Liver (tissue), 10 donors: ENCODE measurements at places on chromosomes 2 and 18. TPM values are rescaled to one million over a fixed set of nuclear protein-coding genes. Genes with fewer than 3 reads are reported as not detected.

GRCh38 chr2:120629241-120629895 is 106.3 kb upstream of the GLI2 start:
- H3K4me1 ChIP-seq, result no peaks in the 10 kb centered on the region
- H3K36me3 ChIP-seq, result no peaks in the 10 kb centered on the region
- no peak overlapping the region for H3K27ac ChIP-seq

- no peak for DNase-seq
- no peaks in the 10 kb centered on the region for H3K36me3 ChIP-seq
- no peak overlapping the region for H3K4me3 ChIP-seq
Observed at GRCh38 chr18:23652232-23652631, 10.5 kb downstream of the ANKRD29 start.

Gene CMPK2
- 41.7 TPM for total RNA-seq

GRCh38 chr2:119246884-119247843 is 23.5 kb downstream of the STEAP3 start:
- peaks cover 44% of the 10 kb centered on the region for H3K36me3 ChIP-seq
- H3K4me1 ChIP-seq, result no peaks in the 10 kb centered on the region
- H3K4me3 ChIP-seq, result no peak overlapping the region
- no peak overlapping the region for H3K27ac ChIP-seq
- no peak for DNase-seq

- no peak overlapping the region for H3K4me3 ChIP-seq
- no peak overlapping the region for H3K27ac ChIP-seq
- no peaks in the 10 kb centered on the region for H3K4me1 ChIP-seq
- DNase-seq, result no peak
Observed at GRCh38 chr2:13230221-13230620, 513.5 kb downstream of the TRIB2 start.

DNA sequence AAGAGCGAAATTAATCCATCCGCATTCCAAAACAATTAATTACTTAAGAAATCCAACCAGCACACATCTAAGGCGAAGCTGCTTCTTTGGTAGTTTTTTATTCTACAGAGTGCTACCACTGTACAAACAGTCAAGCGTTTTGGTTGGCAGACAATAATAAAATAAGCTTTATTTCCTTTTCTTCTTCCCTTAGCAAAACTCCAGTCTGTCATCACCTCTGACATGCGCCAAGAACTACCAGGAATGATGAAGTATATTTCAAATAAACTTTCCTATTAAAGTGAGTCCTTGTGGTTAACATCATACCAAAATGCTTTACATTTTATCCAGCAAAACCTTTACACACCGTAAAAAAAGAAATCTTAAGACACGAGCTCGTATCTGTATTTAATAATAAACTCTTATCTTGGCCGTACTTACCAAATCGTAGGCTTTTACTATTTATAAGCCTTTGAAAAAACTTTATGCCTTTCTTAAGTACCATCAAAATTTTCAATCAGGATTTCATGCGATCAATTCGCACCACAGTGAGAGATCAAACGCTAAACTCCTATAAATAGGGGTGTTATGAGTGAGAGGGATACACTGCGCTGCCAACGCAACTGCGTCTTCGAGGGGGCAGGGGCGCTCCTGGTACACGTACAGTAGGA is 1.3 kb downstream of the ATL2 start:
- H3K36me3 ChIP-seq, result no peaks in the 10 kb centered on the region
- H3K27ac ChIP-seq, result peak overlapping the region; percentile 98
- no peak for DNase-seq
- peak overlapping the region; percentile 73 for H3K4me3 ChIP-seq
- H3K27me3 ChIP-seq, result no peaks in the 10 kb centered on the region
- H3K4me1 ChIP-seq, result peaks cover 24% of the 10 kb centered on the region

Gene ADAM23
- 0.17 TPM for total RNA-seq

DNA sequence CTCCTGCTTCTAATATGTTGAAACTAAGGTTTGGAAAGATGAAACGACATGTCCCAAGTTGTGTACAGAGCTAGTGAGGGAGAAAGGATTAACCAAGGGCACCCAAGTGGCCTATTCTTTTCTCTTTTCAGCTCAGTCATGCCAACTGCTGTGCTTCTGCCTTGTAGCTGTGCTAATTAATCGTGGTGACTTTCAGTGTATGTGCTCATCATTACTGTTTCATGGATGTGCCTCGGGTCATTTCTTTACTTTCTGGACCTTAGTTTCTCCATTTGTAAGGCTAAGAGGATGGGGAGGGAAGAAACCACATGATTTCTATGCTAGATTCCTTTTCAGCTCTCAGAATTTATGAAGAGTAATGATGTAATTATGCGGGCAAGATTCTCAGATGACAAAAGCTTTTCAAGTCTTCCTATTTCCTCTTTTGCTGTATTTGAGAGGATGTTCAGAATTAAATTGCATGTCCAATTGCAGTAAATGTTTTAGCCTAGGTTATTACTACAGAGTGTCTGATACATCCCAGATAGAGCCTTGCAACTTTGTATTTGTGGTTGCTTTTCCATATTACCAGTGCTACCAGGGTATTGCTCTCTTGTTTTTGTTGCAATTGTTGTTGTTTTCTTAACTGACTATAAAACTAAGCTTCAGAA is 621.2 kb downstream of the CNTNAP5 start:
- H3K36me3 ChIP-seq, result no peaks in the 10 kb centered on the region
- no peak overlapping the region for H3K27ac ChIP-seq
- DNase-seq, result no peak

DNA sequence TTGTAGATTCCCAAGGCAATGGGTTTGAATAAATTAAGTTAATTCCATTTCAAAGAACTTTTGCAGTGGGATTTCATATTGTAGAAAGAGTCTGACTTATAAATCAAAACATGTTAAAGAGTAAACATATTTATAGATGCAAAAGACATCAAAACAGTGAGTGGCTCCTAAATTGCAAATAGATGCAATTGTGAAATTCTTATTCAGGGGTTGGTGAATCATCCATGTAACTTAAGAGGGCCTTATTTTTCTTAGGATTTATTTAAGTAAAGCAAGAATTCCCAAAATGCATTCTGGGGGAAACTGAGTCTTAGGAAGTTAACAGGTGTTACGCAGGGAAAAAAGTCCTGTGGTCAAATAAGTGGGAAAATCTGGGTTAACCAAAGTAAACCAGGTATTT is 11.3 kb downstream of the TANC1 start:
- H3K4me3 ChIP-seq, result no peak overlapping the region
- H3K4me1 ChIP-seq, result no peaks in the 10 kb centered on the region
- no peak for DNase-seq
- H3K27ac ChIP-seq, result no peak overlapping the region
- no peaks in the 10 kb centered on the region for H3K36me3 ChIP-seq

- no peak overlapping the region for H3K4me3 ChIP-seq
- no peak for DNase-seq
- no peak overlapping the region for H3K27ac ChIP-seq
- no peaks in the 10 kb centered on the region for H3K36me3 ChIP-seq
- H3K4me1 ChIP-seq, result no peaks in the 10 kb centered on the region
- no peaks in the 10 kb centered on the region for H3K27me3 ChIP-seq
Observed at GRCh38 chr2:145597809-145598208, 1077.9 kb upstream of the ZEB2 start.

DNA sequence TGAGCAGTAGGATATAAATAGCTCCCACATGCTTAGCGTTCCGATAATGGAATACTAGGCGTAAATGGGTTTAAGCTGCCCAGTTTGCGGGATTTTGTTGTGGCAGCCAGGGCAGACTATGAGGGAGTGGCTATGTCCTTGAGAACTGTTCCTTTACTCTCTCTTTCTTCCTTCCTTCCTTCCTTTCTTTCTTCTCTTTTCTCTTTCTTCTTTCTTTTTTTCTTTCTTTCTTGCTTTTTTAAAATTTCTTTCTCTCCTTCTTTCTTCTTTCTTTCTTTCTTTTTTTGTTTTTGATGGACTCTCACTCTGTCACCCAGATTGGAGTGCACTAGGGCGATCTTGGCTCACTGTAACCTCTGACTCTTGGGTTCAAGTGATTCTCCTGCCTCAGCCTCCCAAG is 9.1 kb upstream of the PRELID3A start:
- H3K36me3 ChIP-seq, result no peaks in the 10 kb centered on the region
- no peaks in the 10 kb centered on the region for H3K27me3 ChIP-seq
- H3K27ac ChIP-seq, result no peak overlapping the region
- DNase-seq, result no peak

DNA sequence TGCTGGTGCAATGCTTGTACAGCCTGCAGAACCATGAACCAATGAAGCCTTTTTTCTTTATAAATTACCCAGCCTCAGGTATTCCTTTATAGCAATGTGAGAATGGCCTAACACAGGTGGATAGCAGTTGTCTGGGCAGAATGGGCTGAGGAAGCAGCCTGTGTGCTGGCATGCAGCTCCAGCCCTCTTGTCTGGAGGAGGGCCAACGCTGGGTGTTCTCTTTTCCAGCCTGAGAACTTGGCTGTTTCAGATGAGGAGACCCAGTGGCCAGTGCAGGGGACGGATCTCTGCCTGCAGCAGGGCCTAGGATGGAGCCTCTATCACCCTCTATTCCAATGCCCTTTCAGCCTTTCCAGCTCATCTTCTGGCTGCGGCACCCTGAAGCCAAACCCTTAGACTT is 58.8 kb downstream of the CTIF start:
- no peaks in the 10 kb centered on the region for H3K27me3 ChIP-seq
- no peaks in the 10 kb centered on the region for H3K36me3 ChIP-seq
- DNase-seq, result no peak
- no peak overlapping the region for H3K27ac ChIP-seq

DNA sequence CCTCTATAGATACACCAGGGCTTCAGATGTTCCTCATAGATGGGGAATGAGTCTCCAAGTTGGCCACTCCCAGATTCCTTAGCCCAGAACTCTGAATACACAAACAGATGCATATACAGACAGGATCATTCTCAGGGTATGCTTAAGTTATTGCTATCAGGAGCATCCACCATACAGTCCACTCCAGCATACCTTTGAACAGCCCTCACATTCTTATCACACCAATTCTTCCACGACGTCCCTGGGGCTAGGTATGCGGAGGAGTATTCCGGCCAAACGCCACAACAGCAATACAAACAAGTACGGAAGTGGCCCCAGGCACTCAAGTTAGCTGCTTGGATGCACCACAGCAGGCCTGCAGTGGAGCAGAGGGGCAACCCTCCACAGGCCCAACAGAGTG is 312.5 kb upstream of the CHAC2 start:
- no peaks in the 10 kb centered on the region for H3K27me3 ChIP-seq
- H3K4me1 ChIP-seq, result peaks cover 4% of the 10 kb centered on the region
- H3K4me3 ChIP-seq, result no peak overlapping the region
- no peaks in the 10 kb centered on the region for H3K36me3 ChIP-seq

DNA sequence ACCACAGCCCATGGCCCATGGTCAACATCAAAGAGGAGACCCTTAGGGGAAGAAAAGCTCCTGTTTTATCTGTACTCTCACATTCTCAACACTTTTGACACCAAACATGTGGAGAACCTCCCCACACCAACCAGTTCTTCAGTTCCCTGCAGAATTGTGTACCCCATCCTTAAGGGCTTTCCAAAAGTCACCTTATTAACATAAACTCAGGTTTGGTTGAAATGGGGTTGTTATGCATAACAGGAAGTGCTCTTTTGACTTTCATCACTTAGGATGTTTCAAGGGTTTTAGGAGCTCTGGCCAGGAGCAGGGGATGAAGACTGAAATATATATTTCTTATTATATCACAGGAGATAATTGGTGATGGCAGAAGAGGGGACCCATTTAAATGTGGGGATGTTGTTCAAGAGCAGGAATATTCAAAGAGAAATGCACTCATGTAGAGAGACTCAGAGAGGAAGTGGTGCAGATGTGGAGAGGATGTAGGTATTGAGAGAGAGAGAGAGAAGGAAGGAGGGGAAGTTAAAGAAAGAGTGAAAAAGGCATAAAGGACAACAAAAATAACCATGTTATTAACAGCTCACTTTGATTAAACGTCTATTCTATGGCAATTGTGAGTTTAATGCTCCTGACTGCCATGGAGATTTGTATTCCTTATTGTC is 35.2 kb downstream of the SP140L start:
- H3K4me1 ChIP-seq, result no peaks in the 10 kb centered on the region
- H3K27ac ChIP-seq, result no peak overlapping the region
- H3K36me3 ChIP-seq, result peaks cover 29% of the 10 kb centered on the region
- no peak overlapping the region for H3K4me3 ChIP-seq
- no peaks in the 10 kb centered on the region for H3K27me3 ChIP-seq

GRCh38 chr2:64379186-64379585 is 74.8 kb upstream of the LGALSL start:
- H3K4me1 ChIP-seq, result no peaks in the 10 kb centered on the region
- H3K27ac ChIP-seq, result no peak overlapping the region
- no peak for DNase-seq
- H3K4me3 ChIP-seq, result no peak overlapping the region
